ENCODE measurements at places on chromosomes 2 and 18.

GRCh38 chr2:201656102-201656501, 12.8 kb upstream of the TMEM237 start:
- DNase-seq: no peak

DNA sequence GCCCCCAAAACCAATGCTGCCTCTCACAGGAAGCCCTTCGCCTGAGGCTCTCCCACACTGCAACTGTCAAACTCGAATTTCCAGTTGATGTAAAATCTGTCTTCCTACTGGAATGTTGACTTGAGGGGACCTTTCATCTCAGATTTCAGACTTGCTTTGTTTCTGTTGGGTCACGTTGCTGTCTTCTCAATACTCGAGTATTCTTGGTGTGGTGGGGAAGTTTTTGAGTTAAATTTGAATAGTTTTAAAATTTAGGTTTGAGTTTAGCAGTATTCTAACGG, 50.8 kb downstream of the AGAP1 start:
- DNase-seq: no peak

DNA sequence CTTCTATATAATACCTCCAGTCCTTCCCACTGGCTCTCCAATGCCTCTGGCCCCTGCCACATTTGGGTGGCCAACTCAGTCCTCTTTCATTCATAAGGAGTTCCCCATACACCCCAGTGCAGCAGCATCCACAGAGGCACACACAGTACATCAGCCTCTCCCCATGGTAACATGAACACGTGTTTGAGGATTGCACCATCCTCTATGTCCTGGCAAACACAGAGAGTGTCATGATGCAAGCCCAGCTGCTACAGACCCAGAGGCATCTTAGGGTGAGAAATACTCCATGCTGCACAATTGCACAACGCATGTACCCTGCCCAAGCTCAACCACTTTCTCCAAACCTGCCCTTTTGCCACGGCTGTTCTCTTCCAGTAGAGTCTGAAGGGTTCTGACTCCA, 11.5 kb downstream of the IGFBP5 start:
- DNase-seq: no peak

DNA sequence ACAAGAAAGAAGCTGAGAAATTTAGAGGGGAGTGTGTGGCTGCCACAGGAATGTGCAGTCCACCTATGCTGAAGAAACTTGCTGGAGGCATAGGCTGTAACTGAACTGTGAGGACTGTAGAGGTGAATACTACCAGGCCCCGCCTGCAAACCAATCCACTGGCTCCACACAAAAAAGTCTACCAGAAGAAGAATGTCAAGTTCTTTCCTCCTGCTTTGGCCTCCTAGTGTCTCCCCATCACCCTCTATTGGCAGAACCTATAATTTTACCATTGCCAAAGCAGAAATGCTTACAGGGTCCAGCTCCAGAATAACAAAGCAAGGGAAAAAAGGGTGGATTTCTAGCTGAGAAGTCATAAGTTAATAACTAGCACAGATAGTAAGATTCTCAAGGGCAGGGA, 5.9 kb upstream of the ATP5MC3 start:
- DNase-seq: no peak

DNA sequence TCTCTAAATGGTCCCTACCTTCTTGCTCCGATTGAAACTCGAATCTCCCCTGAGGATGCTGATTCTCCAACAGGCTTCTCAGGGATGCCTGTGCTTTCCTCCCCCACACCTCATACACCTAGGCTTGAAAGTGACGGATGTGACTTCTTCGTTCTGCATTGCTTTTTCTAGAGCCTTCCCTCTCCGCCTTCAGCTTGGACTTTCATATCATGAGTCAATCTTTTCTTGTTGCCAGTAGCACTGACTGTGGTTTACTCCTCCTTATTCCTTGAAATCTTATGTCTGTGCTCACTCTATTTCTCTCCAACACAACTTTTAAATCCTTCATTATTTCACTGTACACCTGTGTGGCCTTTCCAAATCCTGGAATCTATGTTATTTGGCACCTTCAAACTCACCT, 451.4 kb downstream of the TMX3 start:
- DNase-seq: no peak

GRCh38 chr2:32553829-32554432, 73.9 kb upstream of the TTC27 start:
- no peak for DNase-seq

GRCh38 chr18:61352611-61353010, 19.4 kb downstream of the CDH20 start:
- DNase-seq: no peak

- no peak for DNase-seq
These were observed 156.1 kb upstream of the VRK2 start for GRCh38 chr2:57890464-57890863.

GRCh38 chr2:129443235-129443864, 536.1 kb upstream of the RAB6C start:
- DNase-seq: no peak

- no peak for DNase-seq
These were observed 100.8 kb upstream of the CNGA3 start for GRCh38 chr2:98245491-98245890.

DNA sequence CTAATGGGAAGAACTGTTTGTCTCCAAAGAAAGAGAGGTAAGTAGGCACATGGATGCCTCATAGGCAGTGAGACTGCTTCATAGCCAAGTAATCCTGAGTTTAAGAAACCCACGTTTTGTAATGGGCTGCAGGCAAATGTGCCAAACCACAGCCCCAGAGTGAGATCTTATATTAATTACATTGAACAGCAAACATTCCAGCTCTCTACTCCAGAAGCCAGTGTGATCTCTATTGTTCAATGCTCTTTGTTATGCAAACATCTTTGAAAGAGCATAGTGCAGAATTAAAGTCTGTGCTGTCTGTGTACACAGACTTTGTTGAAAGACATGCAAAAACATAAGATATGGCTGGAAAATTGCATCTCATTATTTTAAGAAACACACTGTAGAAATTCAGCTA, 720.8 kb upstream of the REG3G start:
- DNase-seq: no peak

DNA sequence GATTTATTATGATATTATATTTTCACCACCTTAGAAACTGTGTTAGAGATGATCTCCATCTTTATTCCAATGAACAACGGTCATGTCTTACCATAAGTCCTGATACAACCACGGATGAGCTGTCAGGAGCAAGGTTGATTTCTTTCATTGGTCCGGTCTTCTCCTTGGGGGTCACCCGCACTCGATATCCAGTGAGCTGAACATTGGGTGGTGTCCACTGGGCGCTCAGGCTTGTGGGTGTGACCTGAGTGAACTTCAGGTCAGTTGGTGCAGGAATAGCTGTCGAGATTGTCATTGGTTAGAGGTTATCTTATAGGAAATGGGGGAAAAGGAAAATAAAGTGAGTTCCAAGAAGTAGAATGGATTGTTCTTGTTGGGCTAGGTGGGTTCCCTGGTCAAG, 56.8 kb downstream of the FN1 start:
- no peak for DNase-seq

- DNase-seq: no peak
These were observed 13.6 kb downstream of the ANKRD29 start for GRCh38 chr18:23648940-23649607.

DNA sequence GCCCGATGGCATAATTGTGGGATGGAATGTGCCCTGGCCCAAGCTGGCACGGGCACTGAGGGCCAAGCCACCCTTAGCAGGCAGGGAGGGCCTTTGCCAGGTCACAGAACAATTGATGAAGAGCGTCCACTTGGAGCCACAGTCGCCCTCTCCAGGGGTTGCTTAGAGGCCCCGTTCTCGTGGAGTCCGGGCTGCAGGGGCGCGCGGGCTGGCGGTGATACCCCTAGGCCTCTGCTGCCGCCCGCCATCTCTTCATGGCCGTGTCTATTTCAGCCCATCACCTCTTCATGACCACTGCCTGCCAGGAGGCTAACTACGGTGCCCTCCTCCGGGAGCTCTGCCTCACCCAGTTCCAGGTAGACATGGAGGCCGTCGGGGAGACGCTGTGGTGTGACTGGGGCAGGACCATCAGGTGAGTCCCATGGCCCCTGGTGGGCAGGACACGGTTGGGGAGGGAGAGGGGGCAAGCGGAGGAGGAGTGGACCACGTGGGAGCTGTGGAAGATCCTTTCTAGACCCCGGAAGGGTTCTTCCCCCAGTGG, 17.6 kb downstream of the RAMP1 start:
- DNase-seq: no peak

- DNase-seq: no peak
These were observed 199.2 kb downstream of the EPHA4 start for GRCh38 chr2:221372907-221373306.

DNA sequence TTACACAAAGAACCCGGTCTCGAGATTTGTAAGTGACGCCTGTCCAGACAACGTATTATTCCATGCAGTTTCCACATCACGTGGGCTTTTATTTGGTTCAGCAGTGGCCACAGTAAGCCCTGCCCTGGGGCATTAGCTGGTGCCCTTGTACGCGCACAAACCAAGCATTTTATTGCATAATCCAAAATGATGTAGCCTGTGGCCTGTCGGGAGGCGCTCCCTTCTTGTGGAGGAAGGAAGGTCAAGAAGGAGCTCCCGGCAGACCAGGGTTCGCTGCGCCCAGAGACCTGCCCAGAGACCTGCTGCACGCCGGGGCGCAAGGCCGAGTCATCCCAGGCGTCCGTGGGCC, 179.6 kb upstream of the ALKAL2 start:
- no peak for DNase-seq

DNA sequence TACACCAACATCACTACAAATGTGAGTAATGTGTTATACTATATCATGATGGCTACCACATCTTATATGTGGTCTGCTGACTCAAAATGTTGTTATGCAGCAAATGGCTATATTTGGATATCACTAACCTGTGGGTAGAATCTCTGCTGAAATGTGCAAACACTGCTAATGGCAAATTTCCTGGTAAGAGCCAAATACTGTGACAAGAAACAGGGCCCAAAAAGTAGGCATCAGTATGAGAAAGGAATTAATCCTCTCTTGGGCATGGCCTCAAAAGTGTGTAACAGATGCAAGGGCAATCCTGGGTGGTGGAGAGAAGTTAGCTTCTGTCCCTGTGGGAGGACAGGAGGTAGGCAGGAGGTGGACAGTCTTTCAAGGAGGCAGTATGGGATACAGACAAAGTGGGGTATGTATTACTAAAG, 13.3 kb downstream of the ATF2 start:
- no peak for DNase-seq

GRCh38 chr2:218998414-218999002, 5.3 kb upstream of the CRYBA2 start:
- DNase-seq: no peak

GRCh38 chr2:132979339-132980093, 309.5 kb upstream of the LYPD1 start:
- no peak for DNase-seq

DNA sequence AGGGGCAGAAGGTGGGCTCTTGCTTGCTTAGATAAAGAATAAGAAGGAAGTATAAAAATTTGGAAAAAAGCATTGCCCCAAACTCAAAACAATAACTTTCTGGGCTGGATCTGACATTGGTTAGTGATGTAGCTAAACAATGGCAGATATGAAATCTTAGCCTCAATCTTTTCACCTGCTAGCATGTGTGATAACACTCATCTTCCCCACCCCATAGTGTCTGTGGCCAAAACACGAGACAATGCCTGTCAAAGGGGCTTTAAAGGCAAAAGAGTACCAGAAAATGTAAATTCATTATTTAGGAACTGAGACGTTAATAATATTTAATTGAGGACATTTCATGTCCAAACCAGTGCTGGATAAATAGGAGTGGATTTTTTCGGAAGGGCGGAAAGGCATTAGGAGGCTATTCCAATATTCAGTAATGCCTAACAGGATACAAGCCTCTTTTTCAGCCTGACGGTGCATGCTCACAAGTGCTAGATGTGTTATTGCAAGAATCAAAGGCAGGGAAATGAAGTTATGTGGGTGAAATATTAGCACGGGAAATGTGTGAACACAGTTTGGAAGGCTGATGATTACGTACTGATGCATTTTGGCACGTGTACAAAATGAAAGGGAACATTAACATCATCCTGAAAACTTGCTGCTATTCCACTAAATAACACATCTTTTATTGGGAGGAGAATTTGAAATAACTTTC, 395.7 kb downstream of the GALR1 start:
- no peak for DNase-seq

- DNase-seq: no peak
These were observed 96.4 kb downstream of the COLEC12 start for GRCh38 chr18:404061-404636.

DNA sequence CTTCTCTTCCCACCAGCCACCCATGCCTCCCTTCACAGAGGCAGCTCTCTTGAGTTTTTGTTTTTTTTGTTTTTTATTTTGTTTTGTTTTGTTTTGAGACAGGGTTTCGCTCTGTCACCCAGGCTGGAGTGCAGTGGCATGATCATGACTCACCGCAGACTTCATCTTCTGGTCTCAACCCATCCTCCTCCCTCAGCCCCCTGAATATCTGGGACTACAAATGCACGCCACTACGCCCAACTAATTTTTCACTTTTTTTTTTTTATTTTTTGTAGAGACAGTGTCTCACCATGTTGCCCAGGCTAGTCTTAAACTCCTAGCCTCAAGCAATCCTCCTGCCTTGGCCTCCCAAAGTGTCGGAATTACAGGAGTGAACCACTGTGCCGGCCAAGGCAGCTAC, 161.4 kb downstream of the TRABD2A start:
- DNase-seq: no peak

- DNase-seq: no peak
These were observed 153.3 kb upstream of the NOSTRIN start for GRCh38 chr2:168649105-168649504.

DNA sequence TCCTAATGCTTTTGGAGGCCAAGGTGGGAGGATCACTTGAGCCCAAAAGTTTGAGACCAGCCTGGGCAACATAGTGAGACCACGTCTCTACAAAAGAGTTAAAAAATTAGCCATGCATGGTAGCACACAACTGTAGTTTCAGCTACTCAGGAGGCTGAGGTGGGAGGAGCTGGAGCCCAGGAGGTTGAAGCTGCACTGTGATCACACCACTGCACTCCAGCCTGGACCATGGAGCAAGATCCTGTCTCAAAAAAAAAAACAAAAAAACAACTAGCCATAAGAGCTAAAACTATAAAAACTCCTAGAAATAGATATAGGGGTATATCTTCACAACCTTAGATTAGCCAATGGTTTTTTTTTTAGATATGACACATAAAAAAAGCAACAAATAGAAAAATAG, 16.9 kb upstream of the COL6A3 start:
- DNase-seq: no peak

DNA sequence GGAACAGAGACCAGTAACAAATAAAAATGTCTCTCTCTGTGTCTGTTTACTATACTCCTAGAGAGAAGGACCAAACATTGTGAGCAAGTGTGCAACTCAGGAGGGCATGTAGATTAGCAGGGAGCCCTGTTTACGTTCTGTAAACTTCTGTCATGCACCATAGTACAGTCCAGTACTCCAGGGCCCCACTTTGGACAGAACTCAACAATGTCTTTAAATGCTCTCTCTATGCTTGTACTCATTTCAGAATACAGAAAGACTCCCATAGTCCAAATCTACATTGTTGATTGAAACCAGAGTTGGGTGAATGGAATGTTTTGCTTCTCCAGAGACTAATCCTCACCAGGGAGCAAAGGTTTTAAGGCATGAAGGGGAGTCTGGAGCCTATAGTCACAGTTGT, 934.8 kb downstream of the NRXN1 start:
- no peak for DNase-seq

- DNase-seq: no peak
These were observed 48.9 kb upstream of the IL1R1 start for GRCh38 chr2:102093662-102094061.

- DNase-seq: no peak
These were observed 12.8 kb upstream of the DNPEP start for GRCh38 chr2:219400562-219400961.

GRCh38 chr2:43898838-43899346, 60.1 kb downstream of the ABCG8 start:
- DNase-seq: no peak
